Left ventricle myocardium inferior (tissue), 1 donor: ENCODE measurements at places on chromosomes 12 and 14.

DNA sequence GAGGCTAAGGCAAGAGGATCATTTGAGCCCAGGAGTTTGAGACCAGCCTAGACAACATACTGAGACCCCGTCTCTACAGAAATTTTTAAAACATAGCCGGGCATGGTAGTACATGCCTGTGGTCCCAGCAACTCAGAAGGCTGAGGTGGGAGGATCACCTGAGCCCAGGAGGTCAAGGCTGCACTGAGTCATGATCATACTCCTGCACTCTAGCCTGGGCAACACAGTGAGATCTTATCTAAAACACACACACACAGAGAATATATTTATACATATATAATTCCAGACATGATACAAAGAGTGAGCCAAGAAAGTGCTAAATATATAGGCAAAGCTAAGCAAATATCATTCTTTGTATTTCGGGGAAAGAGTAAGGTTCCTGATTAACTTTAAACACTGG is 9.4 kb downstream of the ZFC3H1 start:
- no peaks in the 10 kb centered on the region for H3K27me3 ChIP-seq
- no peak overlapping the region for H3K4me3 ChIP-seq
- no peak for DNase-seq
- peaks cover 59% of the 10 kb centered on the region for H3K4me1 ChIP-seq

- H3K4me3 ChIP-seq = no peak overlapping the region
- no peak overlapping the region for H3K27ac ChIP-seq
- no peaks in the 10 kb centered on the region for H3K36me3 ChIP-seq
- H3K4me1 ChIP-seq = no peaks in the 10 kb centered on the region
- DNase-seq = no peak
- no peaks in the 10 kb centered on the region for H3K27me3 ChIP-seq
These were observed 264.9 kb downstream of the CCER1 start for GRCh38 chr12:90690120-90690519.

- H3K27ac ChIP-seq = no peak overlapping the region
- DNase-seq = no peak
- H3K4me3 ChIP-seq = no peak overlapping the region
- H3K4me1 ChIP-seq = peaks cover 45% of the 10 kb centered on the region
- H3K36me3 ChIP-seq = peaks cover 8% of the 10 kb centered on the region
These were observed 56.8 kb downstream of the CDK17 start for GRCh38 chr12:96343347-96343954.

DNA sequence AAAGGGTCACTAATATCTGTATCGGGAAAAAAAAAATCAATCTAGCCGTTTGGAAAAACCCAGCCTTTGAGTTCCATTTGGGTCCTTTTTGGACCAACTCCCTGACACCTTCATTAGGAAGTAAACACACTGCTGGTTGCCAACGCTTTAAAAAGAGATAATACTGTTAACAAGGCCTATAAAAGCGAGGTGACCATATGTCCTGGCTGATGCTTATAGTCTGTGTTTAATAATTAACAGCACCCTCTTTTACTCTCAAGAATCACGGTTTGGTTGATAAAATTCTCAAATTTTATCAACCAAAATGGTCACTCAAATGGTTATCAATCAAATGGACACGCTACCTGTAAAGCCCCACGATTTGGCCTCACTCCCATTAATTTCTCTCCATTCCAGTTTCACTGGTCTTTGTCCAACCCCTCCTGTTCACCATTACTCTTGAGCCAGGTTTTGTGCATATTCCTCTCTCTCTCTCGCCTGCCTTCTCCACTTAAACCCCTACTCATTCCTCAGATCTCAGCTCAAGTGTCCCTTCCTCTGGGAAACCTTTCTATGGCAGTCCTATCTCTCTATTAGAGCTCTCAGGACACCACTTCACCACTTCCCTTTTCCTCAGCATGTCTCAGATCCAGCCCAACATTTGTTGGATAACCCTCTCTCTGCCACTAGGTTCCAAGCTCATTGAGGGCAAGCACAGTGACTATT is 9.5 kb downstream of the BTG1 start:
- DNase-seq = no peak
- no peaks in the 10 kb centered on the region for H3K27me3 ChIP-seq
- H3K4me3 ChIP-seq = peak overlapping the region; percentile 97
- H3K27ac ChIP-seq = peak overlapping the region; percentile 72

DNA sequence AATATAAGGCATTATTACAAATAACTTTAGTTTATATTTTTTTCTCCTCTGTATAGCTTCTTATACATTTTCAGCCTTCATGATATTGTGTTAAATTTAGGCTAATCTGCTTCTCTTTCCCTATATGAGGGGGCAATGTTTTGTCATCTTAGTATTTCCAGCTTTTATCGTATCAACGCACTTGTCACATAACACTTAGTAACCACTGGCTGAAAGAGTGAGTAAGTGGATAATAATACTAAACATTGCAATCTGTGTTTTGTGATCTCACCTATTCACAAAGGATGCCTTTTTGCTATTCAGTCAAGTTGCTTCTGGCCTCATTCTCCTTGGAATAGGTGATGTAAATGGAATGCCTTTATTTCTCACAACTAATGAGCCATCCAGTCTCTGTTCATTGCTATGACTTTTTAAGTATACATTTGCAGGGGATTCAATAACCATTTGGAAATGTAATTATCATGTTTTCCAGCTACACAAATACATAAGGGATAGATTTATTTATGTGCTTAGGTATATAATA is 260.9 kb downstream of the BMP4 start:
- no peaks in the 10 kb centered on the region for H3K36me3 ChIP-seq
- no peak for DNase-seq
- H3K4me3 ChIP-seq = no peak overlapping the region
- H3K27me3 ChIP-seq = no peaks in the 10 kb centered on the region
- no peak overlapping the region for H3K27ac ChIP-seq
- no peaks in the 10 kb centered on the region for H3K4me1 ChIP-seq

DNA sequence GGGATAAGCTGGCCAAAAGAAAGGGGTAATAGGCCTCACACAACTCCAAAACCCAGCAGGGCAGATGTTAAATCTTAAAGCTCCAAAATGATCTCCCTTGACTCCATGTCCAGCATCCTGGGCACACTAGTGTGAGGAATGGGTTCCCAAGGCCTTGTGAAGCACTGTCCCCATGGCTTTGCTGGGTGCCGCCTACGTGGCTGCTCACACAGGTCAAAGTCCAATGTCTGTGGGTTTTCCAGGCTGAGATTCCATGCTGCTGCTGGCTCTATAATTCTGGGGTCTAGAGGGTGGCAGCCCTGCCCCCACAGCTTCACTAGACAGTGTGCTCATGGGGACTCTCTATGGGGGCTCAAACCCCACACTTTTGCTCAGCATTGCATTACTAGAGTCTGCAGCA is 145.3 kb upstream of the GRIN2B start:
- no peaks in the 10 kb centered on the region for H3K4me1 ChIP-seq
- no peak for DNase-seq
- no peaks in the 10 kb centered on the region for H3K36me3 ChIP-seq
- H3K27me3 ChIP-seq = no peaks in the 10 kb centered on the region

- H3K27me3 ChIP-seq = no peaks in the 10 kb centered on the region
- no peak overlapping the region for H3K4me3 ChIP-seq
- no peak for DNase-seq
- H3K36me3 ChIP-seq = no peaks in the 10 kb centered on the region
- no peaks in the 10 kb centered on the region for H3K4me1 ChIP-seq
- no peak overlapping the region for H3K27ac ChIP-seq
These were observed 550.0 kb downstream of the SOX5 start for GRCh38 chr12:23399402-23399933.
